ENCODE measurements at places on chromosomes 7 and 10.

GRCh38 chr10:132187430-132188138, 836 bp downstream of the DPYSL4 start:
- H3K4me3 ChIP-seq, result peak overlapping the region; percentile 64
- H3K27me3 ChIP-seq, result peaks cover 13% of the 10 kb centered on the region

- no peaks in the 10 kb centered on the region for H3K36me3 ChIP-seq
- peaks cover 8% of the 10 kb centered on the region for H3K4me1 ChIP-seq
- H3K4me3 ChIP-seq, result peak overlapping the region; percentile 98
- DNase-seq, result no peak
- H3K27ac ChIP-seq, result no peak overlapping the region
Observed at GRCh38 chr7:80136261-80137055, 1.8 kb downstream of the GNAI1 start.

DNA sequence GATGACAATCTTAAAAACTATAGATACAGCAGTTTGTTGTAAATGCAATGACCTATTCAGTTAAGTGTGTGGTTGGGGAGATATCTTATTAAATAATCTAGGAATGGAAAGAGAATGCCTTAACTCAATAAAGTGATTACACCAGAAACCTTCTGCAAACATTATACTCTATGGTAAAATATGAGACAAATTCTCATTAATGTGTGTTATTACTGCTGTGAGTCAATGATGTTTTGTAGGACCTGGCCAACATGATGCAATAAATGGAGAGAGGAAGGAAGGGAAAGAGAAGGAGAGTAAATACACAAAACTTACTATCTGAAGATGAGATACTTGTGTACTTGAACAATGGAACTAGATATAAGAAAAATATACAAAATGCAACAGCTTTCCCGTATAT, 25.1 kb downstream of the MKX start:
- no peak overlapping the region for H3K27ac ChIP-seq
- DNase-seq, result no peak
- H3K27me3 ChIP-seq, result no peaks in the 10 kb centered on the region
- peaks cover 42% of the 10 kb centered on the region for H3K4me1 ChIP-seq
- no peak overlapping the region for H3K4me3 ChIP-seq
- no peaks in the 10 kb centered on the region for H3K36me3 ChIP-seq

GRCh38 chr10:84140036-84140379, 699 bp downstream of the GHITM start:
- H3K27me3 ChIP-seq, result no peaks in the 10 kb centered on the region
- H3K36me3 ChIP-seq, result peaks cover 24% of the 10 kb centered on the region
- no peak for DNase-seq
- H3K4me1 ChIP-seq, result peaks cover 14% of the 10 kb centered on the region

DNA sequence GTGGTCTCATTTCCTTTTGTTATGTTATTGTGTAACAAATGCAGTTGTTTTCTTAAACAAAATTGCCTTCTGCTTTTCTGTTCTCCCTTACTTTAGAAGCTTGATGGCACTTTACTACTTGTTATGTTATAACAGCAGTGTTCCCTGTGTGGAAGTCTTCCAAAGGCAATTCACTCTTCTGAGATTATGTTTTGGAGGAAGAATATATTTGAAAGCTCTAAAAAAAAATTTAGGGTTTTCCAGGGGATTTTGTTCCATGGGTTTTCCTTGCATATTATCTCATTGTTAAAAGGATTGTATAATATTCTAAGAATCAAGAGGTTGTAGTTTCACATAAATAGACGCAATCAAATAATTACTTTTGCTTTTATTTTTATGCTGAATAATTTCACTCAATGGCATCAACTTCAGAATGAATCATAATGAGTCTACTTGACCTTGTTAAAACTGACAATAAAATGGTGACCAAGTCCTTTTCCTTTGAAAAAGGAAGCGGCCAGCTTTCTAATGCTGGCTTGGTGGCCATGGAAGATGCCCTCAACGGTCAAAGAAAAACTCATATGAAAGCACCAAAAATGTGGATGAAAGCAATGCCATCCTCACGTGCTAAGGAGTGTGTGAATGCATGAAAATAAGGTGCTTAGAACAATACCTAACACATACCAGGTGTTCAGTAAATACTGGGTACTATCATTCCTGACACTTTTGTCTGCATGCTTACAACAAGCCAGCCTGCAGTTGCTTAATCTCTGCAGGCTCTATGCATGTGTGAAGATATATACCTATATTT, 92.4 kb upstream of the KLF6 start:
- H3K4me1 ChIP-seq, result peaks cover 14% of the 10 kb centered on the region
- no peak overlapping the region for H3K4me3 ChIP-seq
- H3K27ac ChIP-seq, result no peak overlapping the region
- no peak for DNase-seq
- no peaks in the 10 kb centered on the region for H3K27me3 ChIP-seq
- no peaks in the 10 kb centered on the region for H3K36me3 ChIP-seq

DNA sequence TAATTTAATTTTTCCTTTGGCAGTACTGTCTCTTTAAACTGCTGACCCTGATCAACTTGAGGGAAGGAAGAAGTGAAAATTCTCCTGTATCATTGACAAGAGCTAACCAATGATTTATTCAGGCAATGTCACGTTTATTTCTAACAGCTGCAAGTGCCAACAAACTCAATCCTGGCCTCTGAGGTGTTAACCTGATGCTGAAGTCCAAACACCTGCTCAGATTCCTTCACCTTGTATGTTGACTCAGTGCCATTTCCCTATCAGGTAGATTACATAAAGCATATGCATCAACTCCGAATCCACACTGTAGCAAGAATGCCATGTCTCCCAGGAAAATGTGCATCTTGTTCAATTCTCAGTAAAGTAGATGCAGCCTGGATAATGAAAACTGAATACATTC, 820.0 kb downstream of the XPNPEP1 start:
- DNase-seq, result no peak
- H3K27ac ChIP-seq, result no peak overlapping the region
- no peaks in the 10 kb centered on the region for H3K36me3 ChIP-seq
- no peaks in the 10 kb centered on the region for H3K27me3 ChIP-seq

DNA sequence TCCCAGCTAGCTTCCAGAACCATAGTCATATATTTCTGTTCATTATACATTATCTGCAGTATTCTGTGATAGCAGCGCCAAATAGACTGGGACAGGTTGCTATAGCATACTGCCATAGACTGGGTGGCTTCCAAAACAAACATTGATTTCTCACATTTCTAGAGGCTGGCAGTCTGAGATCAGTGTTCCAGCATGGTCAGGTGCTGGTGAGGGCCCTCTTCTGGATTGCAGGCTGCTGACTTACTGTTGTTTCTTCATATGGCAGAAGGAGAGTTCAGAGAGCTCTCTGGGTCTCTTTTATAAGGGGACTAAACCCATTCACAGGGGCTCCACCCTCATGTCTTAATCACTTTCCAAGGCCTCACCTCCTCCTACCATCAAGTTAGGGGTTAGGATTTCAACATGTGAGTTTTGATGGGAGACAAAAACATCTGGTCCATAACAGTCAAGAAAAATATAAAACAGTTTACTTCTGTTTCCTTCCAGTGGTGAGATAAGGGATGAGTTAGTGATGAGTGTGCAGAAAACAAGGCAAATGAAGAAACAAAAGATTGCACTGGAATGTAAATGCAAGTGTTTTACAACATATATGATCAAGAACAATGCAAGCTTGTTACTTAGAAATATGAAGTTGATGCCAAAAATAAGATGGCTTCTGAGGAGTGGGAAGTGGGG, 399.0 kb upstream of the C7orf33 start:
- no peak for DNase-seq
- H3K27ac ChIP-seq, result no peak overlapping the region
- H3K36me3 ChIP-seq, result no peaks in the 10 kb centered on the region
- H3K4me1 ChIP-seq, result no peaks in the 10 kb centered on the region

- H3K4me3 ChIP-seq, result no peak overlapping the region
- H3K4me1 ChIP-seq, result no peaks in the 10 kb centered on the region
- H3K36me3 ChIP-seq, result no peaks in the 10 kb centered on the region
- no peaks in the 10 kb centered on the region for H3K27me3 ChIP-seq
- DNase-seq, result no peak
Observed at GRCh38 chr10:131891929-131892805, 8.6 kb upstream of the PPP2R2D start.

DNA sequence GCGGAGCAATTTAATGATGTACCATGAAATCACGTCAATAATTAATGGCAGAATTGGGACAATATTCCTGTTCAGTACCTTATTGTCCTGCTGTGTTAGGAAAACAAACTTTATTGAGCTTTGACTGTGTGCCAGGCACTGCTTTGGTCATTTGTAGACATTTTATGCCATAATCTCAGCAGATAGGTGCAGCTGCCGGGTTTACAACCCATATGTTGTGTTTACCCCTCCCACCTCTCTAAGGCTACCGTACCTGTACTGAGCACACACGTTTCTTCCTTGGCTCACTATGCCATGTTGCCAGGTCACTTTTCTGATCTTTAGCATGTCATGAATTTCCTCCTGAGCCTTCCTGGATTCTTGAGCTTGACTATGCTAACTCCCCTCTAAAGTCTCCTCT, 422.2 kb downstream of the PHTF2 start:
- no peaks in the 10 kb centered on the region for H3K36me3 ChIP-seq
- H3K27me3 ChIP-seq, result no peaks in the 10 kb centered on the region
- no peak overlapping the region for H3K27ac ChIP-seq
- H3K4me1 ChIP-seq, result peaks cover 4% of the 10 kb centered on the region
- no peak overlapping the region for H3K4me3 ChIP-seq

- no peak for DNase-seq
- no peaks in the 10 kb centered on the region for H3K36me3 ChIP-seq
- H3K27ac ChIP-seq, result no peak overlapping the region
- H3K4me1 ChIP-seq, result no peaks in the 10 kb centered on the region
- no peaks in the 10 kb centered on the region for H3K27me3 ChIP-seq
- H3K4me3 ChIP-seq, result no peak overlapping the region
Observed at GRCh38 chr10:119714484-119714816, 11.4 kb upstream of the INPP5F start.

DNA sequence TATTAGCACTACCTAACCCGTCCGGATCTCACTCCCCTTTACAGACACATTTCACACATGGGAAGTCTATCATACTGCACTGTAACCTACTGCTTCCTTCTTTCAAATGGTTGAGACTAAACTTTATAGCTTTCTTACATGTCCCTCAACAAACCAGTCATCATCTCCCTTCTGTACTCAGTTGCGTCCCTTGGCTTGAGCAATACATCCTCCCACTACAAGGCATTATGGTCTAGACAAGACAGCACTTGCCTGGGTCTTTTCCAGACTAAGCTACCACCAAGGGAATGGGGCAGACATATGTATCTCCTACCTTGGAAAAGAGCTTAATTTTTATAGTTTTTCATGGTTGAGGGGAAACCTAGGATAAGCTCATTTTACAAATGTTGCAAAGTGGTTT, 575.2 kb downstream of the KCNMA1 start:
- H3K36me3 ChIP-seq, result peaks cover 12% of the 10 kb centered on the region
- no peaks in the 10 kb centered on the region for H3K27me3 ChIP-seq
- H3K27ac ChIP-seq, result no peak overlapping the region
- no peaks in the 10 kb centered on the region for H3K4me1 ChIP-seq
- no peak for DNase-seq

DNA sequence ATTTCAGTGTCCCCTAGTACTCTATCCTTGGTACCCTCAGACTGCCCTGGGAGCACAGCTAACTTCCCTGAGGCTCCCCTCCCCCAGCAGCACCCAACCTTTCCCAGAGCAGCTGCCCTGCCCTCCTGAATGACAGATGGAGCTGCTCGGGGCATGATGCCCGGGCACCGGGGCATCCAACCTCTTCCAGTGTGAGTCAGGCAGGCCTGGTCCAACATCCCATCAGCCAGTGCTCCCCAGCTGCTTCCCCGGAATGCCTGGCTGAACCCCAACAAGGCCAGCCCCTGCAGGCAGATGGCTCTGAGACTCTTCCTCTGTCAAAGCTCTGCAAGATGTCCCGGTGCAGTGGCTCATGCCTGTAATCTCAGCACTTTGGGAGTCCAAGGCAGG, 11.9 kb upstream of the TSPAN15 start:
- H3K27ac ChIP-seq, result no peak overlapping the region
- H3K36me3 ChIP-seq, result no peaks in the 10 kb centered on the region
- no peaks in the 10 kb centered on the region for H3K27me3 ChIP-seq
- peaks cover 15% of the 10 kb centered on the region for H3K4me1 ChIP-seq
- no peak overlapping the region for H3K4me3 ChIP-seq

GRCh38 chr7:26667514-26668133, 196.8 kb downstream of the SKAP2 start:
- no peak overlapping the region for H3K4me3 ChIP-seq
- no peaks in the 10 kb centered on the region for H3K36me3 ChIP-seq
- H3K27me3 ChIP-seq, result no peaks in the 10 kb centered on the region
- no peak for DNase-seq
- no peak overlapping the region for H3K27ac ChIP-seq

- no peaks in the 10 kb centered on the region for H3K27me3 ChIP-seq
- DNase-seq, result no peak
- no peak overlapping the region for H3K27ac ChIP-seq
- H3K4me3 ChIP-seq, result no peak overlapping the region
Observed at GRCh38 chr7:127986581-127987521, 44.4 kb downstream of the LRRC4 start.

DNA sequence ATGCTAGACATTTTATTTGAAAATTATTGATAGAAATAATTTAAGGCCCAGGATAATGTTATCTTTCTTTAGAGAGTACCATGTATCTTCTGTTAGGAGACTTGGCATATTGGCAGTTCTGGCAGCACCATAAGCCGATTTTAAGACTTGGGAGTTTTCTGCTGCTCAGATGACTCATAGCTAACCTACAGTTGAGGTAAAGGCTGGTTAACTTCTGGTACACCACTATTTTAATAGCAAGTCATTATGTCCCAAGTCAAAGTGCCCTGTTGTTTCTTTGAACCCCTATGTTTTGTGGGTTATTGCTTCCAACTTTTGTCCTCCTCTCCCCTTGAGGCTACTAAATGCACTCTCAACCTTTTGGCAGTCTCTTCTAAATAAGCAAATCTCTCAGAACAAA, 25.2 kb downstream of the ATRNL1 start:
- H3K4me3 ChIP-seq, result no peak overlapping the region
- no peaks in the 10 kb centered on the region for H3K27me3 ChIP-seq
- H3K27ac ChIP-seq, result no peak overlapping the region
- no peak for DNase-seq
- no peaks in the 10 kb centered on the region for H3K36me3 ChIP-seq

DNA sequence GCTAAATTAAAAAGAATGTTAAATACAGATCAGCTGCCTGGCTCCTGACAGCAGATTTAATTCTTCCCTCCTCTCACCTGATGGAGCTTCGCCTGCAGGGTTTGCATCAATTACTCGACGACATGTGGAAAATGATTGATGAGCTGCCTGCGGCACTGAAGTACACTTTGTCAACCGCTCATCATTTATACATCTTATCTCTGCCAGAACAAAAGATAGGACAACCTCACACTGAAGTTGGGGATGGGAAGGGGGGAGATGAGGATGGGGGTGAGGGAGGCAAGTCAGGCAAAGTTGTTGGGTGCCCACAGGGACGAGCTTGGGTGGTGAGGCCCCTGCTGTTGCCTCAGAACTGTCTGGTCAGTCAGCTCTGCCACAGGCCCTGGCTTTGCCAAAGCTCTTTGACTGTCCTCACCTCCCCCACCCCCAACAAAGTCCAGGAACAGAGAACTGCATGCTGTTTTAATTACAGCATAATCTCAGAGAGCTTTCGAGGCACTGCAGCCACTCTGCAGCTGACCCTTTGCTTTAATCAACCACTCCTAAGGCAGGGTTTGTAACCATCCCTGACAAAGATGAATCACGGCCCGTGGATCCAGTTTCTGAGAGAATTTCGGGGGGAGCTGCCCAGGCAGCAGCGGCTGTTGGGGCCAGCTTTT, 702.3 kb downstream of the LRMDA start:
- H3K36me3 ChIP-seq, result no peaks in the 10 kb centered on the region
- H3K4me3 ChIP-seq, result no peak overlapping the region

GRCh38 chr7:2487586-2488271, 11.5 kb upstream of the GRIFIN start:
- no peaks in the 10 kb centered on the region for H3K27me3 ChIP-seq
- DNase-seq, result no peak
- H3K4me3 ChIP-seq, result peak overlapping the region; percentile 22
- no peaks in the 10 kb centered on the region for H3K36me3 ChIP-seq
